ENCODE measurements at places on chromosomes 7 and 10.

DNA sequence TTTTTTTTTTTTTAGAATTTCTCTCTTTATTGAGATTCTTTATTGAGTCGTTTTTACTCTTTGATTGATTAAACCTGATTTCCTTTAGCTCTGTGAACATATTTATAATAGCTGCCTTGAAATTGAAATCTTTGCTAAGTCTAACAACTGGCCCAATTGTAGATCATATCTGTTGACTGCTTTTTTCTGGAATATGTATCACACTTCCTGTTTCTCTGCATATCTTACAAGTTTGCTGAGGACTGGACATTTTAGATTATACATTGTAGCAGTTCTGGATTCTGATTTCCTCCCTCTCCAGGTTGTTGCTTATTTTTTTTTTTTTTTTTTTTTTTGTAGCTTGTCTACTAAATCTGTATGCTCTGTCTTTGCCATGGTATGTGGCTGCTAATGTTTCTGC, 56.3 kb downstream of the PRKAR2B start:
- no peak for DNase-seq

DNA sequence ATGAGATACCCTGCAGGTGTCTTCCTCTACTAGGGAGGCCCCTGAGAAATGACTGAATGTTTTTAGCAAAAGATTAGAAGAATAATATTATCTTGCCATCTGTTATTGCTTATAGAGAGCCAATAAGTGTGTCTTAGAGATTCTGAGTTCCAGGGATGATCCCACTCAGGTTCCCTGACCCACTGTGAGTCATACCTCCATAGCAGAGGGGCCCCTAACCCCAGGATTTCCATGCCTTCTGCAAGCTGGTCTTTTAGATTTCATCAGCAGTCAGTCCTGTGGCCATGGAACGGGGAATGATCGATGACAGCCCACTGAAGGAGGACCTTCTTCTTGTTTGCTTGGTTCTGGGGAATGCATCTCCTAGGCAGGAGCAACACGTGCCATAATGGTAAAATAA, 333.4 kb downstream of the KCNMA1 start:
- no peak for DNase-seq

DNA sequence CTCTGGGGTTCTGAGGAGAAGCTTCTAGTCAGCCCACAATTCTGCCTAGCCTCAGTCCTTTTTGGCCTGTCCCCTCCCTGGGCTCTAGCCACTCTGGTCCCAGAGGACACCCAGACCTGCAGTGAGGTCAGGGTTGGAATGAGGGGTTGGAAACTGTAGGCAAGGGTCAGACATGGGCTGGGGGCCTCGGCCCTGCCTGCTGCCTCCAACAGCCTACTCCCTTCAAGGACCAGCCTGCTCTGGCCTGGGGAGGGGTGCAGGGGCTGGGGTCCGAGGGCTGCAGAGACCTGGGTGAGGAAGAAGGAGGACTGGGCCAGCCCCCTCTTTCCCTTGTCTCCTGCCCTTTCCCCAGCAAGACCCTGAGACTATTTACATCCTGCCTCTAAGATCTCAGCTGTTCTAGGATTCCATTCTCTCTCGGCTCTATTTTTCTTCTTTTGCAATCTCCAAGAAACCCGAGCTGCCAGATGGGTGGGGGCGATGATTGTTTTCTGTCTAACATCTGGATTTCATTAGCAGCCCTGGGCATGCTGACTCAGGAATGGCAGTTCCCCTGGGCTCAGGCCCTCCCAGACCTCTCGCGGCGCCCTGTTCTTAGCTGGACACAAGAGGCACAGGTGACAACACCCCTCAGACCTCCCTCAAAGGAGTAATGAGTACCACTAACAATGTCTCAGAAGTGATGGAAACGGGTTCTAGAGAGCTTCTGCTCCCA, 23.1 kb downstream of the ZCCHC24 start:
- no peak for DNase-seq

- no peak for DNase-seq
Measured at GRCh38 chr10:44033008-44033407, 351.9 kb downstream of the CXCL12 start.

GRCh38 chr10:15748126-15748525, 28.4 kb upstream of the ITGA8 start:
- no peak for DNase-seq

GRCh38 chr10:92052088-92052487, 128.5 kb downstream of the BTAF1 start:
- no peak for DNase-seq

DNA sequence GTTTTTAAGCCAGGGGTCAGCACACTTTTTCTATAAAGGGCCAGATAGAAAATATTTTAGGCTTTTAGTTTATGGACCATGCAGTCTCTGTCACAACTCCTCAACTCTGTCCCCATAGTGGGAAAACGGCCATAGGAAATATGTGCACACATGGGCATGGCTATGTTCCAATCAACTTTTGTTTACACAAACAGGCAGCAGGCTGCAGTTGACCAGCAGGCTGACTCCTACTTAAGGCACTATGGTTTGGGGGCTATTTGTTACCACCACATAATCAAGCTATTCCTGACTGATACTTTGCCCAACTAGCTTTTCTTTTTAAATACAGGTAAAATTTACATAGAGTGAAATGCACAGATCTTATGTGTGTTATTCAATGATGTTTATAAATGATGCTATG, 362.4 kb downstream of the LRMDA start:
- no peak for DNase-seq

DNA sequence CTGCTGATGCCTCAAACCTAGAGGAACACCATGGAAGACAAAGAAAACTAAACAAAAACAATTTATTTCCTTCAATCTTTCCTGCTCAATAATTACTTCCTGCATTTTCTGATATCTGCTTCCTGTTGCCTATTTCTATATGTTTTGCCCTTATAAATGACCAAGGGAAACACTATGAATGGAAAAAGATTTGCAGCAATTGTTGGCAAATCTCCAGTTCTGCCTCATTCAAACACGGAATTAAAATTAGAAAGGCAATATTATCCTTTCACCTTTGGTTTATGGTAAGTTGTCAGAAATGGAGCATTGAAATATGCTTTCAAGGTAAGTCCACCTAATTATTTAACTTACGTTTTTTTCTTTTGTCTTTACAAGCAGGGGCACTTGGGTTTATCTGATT, 552.2 kb upstream of the ANKRD30A start:
- DNase-seq: no peak

DNA sequence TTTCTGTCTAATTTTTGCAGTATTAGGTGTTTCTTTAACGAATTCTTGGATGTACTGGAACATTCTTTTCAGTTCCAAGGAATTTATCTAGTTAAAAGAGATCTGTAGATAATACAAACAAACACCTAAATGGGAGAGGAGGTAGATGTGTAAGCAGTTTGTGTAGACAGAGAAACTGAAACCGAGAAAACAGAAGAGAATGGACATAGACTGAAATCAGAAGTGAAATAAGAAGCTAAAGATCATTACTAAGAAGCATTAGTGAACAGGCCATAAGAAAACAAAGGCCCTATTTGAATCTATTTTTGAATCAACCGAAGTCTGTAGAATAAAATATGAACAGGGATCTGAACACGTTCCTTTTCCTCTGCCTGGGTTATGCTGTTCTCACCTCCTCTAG, 26.5 kb upstream of the TMEM229A start:
- DNase-seq: no peak

- DNase-seq: no peak
Measured at GRCh38 chr10:11173042-11173441, 155.4 kb downstream of the CELF2 start.

GRCh38 chr10:123129618-123130271, 6.0 kb upstream of the HMX3 start:
- no peak for DNase-seq

GRCh38 chr10:20855398-20856038, 41.6 kb downstream of the NEBL start:
- DNase-seq: no peak

- DNase-seq: no peak
Measured at GRCh38 chr7:142581341-142581740, 167.9 kb upstream of the PRSS1 start.

- no peak for DNase-seq
Measured at GRCh38 chr10:103699611-103700435, 155.6 kb downstream of the SH3PXD2A start.

- DNase-seq: no peak
Measured at GRCh38 chr10:75788394-75789205, 357.2 kb downstream of the LRMDA start.

DNA sequence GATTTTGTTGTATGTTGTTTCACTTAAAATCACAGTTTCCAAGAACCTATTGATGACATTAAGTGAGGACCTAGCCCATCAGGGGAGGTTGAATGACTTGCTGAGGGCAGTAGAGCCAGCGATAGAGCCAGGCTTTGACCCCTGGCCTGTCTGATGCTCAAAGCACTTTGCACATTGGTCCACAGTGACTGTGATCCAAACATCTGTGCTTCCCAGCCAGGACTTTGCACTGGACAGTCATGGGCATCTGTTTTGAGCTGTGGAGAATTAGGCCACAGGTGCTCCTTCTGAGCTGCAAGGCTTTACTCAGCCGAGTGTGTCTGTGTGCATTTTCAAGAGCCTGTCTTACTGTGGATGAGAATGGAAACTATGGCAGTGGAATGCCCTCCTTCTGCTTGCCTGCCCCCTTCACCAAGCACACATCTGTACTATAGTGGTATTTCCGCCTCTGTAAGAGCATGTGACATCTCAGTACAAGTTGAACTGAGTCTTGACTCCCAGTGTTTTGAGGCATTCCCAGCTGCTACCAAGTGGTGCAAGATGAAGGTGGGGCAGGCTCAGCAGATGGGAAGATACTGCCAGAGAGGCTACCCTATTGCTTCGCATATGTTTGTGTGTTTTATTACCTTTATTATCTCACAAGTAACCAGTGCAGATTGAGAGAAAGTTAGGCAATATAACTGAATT, 72.7 kb upstream of the AOAH start:
- DNase-seq: no peak

DNA sequence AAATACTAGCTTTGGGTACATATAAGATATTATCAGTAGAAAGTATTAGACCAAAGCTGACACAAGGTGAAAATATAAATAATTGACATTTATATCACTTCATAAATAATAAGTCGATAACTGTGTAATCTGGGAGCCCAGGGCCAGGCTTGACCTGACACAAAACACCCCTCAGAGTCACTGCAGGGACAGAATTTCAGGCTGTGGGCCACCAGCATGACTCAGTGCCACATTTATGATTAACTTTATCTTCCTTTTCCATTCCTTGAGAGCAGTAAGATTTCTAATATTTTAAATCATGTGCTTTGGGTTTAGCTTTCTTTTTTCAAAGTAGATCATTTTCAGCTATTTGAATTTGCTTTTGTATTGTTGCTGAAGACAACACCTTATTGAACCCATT, 102.9 kb upstream of the NFE2L3 start:
- DNase-seq: no peak

- no peak for DNase-seq
Measured at GRCh38 chr10:88271761-88272543, 311.2 kb downstream of the RNLS start.

DNA sequence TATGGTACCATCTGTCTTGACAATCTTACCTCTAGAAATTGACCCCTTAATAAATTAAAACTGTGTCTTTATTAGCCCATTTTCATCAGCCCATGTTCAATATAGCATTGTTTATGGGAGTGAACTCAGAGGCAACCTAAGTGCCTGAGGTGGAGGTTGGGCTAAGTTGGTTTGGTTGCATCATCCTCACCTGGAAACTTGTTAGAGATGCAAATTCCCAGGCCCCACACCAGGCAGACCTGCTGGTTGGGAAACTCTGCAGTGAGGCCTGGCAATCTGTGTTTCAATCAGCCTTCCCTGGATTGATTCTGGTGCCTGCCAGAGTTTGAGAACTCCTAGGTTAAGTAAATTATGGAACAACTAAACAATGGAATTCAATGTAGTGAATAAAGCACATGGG, 9.4 kb upstream of the FAM170B start:
- no peak for DNase-seq

- no peak for DNase-seq
Measured at GRCh38 chr7:23358152-23358674, 59.1 kb downstream of the MALSU1 start.

GRCh38 chr10:103197903-103198302, 4.8 kb upstream of the NT5C2 start:
- DNase-seq: no peak

DNA sequence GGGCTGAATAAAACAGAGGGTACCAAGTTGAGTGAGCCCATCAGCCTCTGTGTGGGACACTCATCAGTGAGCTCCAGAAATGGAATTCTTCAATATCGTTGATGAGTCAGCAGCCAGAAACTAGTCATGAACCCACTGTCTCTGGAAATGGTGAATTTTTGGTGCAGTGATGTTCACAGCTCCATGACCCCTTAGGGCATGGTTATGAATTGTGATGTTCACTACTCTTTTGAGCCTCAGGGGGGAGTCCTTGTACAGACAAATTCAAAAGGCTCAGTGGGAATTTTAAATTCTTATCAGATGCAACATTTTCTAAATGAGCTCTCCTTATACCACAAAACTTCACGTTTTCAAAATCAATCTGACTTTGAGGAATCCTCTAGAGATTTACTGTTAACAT, 335.7 kb downstream of the PHTF2 start:
- no peak for DNase-seq

GRCh38 chr7:33979807-33980355, 74.5 kb downstream of the BMPER start:
- DNase-seq: no peak

GRCh38 chr10:107767185-107767584, 602.7 kb upstream of the SORCS1 start:
- no peak for DNase-seq

DNA sequence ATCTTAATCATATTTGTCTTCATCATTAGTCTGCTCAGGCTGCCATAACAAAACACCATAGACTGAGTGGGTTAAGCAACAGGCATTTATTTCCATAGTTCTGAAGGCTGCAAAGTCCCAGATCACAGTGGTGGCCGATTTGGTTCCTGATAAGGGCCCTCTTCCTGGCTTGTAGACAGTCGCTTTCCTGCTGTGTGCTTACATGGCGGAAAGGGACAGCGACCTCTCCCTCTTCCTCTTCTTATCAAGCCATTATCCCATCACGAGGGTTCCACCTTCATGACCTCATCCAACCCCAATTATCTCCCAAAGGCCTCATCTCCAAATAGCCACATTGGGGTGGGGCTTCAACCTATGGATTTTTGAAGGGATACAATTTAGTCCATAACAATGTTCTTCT, 84.0 kb downstream of the LYZL1 start:
- no peak for DNase-seq

DNA sequence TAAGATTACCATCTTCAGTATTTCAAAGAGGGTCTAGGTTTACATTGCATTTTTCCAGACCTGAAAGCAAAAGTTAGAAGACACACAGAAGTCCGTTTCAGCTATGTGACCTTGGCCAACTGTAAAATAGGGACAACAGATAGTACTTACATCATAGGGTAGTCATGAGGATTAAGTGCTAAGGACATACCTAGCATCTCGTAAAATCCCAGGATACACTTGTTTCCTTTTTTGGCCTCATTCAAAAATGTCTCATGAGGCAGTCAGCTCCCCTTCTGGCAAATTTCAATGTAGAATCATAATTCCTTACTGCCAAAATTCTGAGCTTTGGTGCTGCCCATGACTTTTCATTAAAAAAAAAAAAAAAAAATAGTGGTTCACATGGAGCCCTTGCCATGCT, 6.4 kb upstream of the DUSP5 start:
- no peak for DNase-seq

All from effector CD4-positive, alpha-beta T cell (primary cell).